Ascending aorta (tissue), 2 donors: ENCODE measurements at places on chromosomes 3 and 15.
A peak's percentile ranks its signal among the peaks of the same experiment; 100 is the strongest.

GRCh38 chr15:92082006-92082843, 228.7 kb downstream of the SLCO3A1 start:
- no peak overlapping the region for H3K27ac ChIP-seq
- H3K27me3 ChIP-seq, result no peaks in the 10 kb centered on the region
- H3K36me3 ChIP-seq, result no peaks in the 10 kb centered on the region
- no peak overlapping the region for H3K4me3 ChIP-seq
- no peak for DNase-seq

- DNase-seq, result no peak
- H3K36me3 ChIP-seq, result no peaks in the 10 kb centered on the region
- H3K4me3 ChIP-seq, result no peak overlapping the region
- no peaks in the 10 kb centered on the region for H3K4me1 ChIP-seq
- H3K27ac ChIP-seq, result no peak overlapping the region
Measured at GRCh38 chr3:107142786-107143575, 234.3 kb upstream of the CCDC54 start.

- H3K36me3 ChIP-seq, result no peaks in the 10 kb centered on the region
- no peak overlapping the region for H3K4me3 ChIP-seq
- H3K27ac ChIP-seq, result no peak overlapping the region
Measured at GRCh38 chr3:12278566-12278965, 10.3 kb upstream of the PPARG start.

DNA sequence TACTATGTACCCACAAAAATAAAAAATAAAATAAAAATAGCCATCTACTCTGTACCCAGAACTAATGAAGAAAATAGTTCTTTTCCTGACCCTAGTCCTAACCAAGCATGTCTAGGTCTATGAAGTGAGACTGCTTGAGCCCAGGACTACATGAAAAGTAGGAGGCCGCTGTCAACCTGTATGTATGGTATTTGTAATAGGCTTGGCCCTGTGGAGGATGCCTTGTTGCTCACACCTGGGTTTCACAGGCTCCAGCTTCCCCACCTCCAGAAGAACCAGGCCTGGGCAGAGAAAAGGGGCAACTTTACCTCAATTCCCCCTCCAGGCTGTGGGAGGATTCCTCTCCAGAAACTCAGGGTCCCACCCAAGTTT, 6.8 kb upstream of the PKM start:
- peak overlapping the region; percentile 74 for H3K27ac ChIP-seq
- H3K4me3 ChIP-seq, result no peak overlapping the region
- H3K27me3 ChIP-seq, result no peaks in the 10 kb centered on the region
- peaks cover 24% of the 10 kb centered on the region for H3K36me3 ChIP-seq
- no peak for DNase-seq
